ENCODE measurements at places on chromosomes 16 and 17.

DNA sequence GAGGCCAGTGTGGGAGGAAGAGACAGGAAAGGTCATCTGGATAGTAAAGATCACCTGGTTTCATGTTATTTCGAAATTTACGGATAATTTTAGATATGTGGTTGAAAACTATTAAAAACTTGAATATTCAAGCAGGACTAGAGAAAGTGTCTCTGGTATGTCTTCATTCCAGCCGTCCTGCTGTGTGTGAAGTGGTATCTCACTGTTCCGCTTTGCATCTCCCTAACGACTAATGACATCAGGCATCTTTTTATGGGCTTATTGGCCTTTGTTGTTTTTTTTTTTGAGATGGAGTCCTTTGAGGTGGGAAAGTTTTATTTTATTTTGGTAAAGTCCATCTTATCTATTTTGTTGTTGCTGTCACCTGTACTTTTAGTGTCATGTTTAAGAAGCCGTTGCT is 214.4 kb upstream of the CHMP6 start:
- DNase-seq, result no peak

DNA sequence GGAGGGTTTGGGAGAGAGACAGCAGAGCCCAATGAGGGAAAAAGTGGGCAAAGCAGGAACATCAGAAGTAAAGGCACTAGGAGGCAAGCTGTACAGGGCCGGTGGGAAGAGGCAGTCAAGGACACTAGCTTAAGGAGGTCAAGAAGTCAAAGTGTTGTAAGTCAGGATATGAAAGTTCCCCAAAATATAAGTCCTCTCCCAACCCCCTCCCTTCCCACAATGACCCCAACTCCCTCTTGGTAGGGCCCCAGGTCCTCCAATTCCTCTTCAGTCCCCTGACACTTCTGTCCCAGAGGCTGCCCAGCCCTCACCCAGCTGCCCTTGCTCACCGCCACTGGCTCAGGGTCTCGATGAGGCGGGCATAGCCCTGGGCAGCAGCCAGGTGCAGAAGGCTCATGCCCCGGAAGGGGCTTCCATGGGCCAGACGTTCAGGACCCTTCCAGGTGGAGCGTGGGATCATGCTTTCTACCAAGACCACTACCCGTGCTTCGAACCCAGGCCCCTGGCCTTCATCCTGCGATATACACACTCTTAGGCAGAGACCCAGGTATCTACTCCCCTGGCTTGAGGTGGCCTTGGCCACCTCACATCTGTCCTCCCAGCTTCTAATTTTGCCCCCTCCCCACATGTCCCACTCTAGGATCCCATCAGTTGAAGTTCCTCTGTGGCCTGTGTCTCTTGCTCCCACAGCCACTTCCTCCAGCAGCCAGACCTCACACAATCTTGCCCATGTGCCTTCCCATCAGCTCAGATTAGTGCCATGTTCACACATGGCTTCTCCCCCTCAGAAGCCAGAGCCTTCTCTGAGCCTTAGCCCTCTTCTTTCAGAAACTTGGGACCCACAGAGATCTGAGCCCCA is 5.9 kb upstream of the SPAG7 start:
- no peak for DNase-seq

DNA sequence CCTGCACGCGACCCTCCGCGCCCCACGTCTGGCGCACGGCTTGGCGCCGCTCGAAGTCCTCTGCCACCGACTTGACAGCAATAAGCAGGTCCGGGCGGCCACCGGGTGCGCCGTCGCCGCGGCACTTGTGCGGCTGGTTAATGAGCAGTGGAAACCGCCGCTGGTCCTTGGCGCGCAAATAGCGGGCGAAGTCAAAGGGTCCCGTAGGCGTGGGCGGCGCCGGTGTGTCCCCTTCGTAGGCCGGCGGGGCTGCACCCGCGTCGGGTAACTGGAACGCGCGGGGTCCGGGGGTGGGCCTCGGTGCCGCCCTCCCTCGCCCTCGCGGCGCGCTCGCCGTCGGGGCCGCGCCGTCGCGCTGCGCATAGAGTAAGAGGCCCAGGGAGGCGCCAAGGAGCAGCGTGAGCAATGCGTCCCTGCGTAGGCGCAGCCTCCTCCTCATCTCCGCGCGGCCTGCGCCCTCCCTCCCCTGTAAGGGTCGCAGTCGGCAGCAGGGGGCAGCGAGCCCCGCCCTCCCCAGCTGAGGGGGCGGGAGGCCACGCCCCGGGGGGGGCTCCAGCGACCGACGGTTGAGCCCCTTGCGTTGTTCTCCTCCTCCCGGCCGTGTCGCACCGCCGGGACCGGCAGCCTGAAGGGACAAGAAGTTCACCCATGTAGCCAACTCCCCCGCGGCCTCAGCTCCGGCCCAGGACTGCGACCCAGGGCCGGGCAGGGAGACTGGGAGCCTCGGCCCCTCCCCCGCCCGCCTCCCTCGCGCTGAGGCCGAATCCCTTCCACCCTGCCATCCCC is 558 bp downstream of the B3GNT9 start:
- DNase-seq, result no peak

DNA sequence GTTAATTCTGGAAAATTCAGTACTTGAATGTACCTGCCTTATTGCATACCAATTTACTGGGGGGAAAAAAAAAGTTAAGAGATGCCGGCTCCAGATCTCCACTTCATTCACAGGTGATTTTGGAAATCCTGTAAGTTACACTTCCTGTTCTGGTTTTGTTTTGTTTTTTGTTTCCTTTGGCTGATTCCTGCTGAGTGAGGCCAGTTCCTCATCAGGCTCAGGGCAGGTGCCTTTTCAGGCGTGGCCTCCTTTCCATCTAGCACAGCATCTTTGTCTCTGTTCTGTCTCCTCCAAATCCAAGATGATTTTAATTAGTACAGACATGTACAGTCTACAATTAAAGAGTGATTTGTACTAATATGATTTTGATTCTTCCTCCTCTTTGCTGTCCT is 19.2 kb downstream of the CYB561 start:
- DNase-seq, result no peak

GRCh38 chr17:76273445-76274111 is 8.4 kb downstream of the UBALD2 start:
- no peak for DNase-seq

GRCh38 chr16:26189536-26189935 is 497.8 kb downstream of the HS3ST4 start:
- no peak for DNase-seq

GRCh38 chr17:66551839-66552238 is 249.4 kb downstream of the PRKCA start:
- DNase-seq, result no peak

- peak; percentile 82 for DNase-seq
Observed at GRCh38 chr17:39200070-39200879, at the start of gene RPL19. TSS of gene RPL19 (plus strand) at chr17:39200283. CDS start at chr17:39200345, 62 bp downstream.

DNA sequence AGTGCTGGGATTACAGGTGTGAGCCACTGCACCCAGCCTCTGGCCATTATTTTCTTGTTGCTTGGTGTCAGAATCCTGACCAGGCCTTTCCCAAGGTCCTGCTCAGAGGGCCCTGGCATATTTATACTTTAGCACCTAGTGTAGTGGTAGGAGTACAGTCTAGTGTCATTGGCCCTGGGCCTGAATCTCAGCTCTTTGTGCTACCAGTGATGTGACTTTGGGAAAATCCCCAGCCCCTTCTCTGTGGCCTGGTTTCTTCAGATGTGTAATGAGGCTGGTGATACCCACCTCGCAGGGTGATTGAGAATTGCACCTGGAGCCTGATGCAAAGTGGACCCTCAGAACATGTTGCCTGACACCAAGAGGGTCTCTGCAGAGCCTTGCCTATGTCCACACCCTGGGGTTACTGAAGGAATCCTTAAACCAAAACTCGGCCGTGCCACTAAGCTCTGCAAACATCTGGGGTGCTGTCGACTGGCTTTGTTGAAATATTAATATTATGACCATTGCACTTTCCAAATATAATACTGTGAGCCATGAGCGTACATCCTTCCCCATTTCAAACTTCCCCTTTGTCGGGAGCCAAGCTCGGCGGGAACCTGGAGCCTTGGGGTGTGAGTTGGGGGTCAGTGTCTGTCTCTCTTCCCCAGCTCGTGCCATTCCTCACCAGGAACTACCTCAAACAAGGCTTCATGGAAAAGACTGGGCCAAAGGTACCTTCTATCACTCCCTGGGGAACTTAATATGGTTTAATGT is 18.0 kb upstream of the RNF135 start:
- no peak for DNase-seq

DNA sequence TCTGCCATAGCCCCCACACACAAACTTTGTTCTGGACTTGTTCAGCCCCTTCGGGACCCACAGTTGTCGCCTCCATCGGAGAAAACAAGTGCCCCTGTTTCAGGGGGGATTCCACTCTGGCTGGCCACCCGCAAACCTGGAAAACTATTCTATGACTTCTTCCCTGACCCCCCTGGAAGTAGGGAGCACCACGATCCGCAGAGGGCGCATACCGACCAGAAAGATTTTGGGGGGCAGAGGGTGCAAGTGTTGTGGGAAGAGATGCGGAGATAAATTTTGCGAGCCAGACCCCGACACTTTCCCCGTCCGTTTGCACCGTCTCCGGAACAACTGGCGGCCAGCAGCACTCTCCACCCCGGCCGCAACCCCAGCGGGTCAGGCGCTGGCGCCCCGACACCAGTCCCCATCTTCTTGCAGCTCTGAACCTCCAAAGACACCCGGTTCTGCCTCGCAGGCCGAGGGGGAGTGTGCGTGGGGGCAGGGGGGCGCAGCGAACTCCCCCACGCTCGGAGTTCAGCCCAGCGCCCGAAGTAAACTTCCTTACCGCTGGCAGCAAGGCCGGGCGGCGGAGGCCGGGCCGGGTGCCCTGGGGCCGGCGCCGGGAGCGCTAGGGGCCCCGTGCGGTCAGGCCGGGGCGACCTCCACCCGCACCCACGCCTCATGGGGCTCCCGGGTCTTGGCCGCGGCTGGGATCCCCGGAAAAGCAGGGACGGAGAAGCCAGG is 744 bp downstream of the SALL1 start:
- no peak for DNase-seq

GRCh38 chr17:14777291-14777690 is 476.4 kb downstream of the HS3ST3B1 start:
- DNase-seq, result no peak

- DNase-seq, result peak; percentile 61
Observed at GRCh38 chr17:39209317-39210092, 9.4 kb downstream of the RPL19 start.

DNA sequence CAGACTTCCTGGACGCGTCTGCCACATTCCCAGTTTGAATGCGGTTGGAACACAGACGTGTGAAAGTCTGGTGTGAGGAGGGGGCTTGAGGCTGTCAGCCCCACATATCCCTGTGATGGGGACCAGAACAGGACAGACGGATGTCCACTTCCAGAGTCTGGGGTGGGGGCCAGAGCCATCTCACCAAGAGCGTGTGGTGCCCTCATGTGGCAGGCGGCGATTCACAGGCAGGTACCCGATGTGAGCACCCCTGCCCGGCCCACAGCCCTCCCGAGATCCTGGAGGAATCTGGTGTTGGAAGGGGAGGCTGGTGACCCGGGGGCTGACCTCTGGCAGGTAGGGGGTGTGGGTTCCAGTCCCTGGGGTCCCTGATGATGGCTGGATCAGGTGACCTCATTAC is 51.5 kb downstream of the ENGASE start:
- DNase-seq, result no peak

DNA sequence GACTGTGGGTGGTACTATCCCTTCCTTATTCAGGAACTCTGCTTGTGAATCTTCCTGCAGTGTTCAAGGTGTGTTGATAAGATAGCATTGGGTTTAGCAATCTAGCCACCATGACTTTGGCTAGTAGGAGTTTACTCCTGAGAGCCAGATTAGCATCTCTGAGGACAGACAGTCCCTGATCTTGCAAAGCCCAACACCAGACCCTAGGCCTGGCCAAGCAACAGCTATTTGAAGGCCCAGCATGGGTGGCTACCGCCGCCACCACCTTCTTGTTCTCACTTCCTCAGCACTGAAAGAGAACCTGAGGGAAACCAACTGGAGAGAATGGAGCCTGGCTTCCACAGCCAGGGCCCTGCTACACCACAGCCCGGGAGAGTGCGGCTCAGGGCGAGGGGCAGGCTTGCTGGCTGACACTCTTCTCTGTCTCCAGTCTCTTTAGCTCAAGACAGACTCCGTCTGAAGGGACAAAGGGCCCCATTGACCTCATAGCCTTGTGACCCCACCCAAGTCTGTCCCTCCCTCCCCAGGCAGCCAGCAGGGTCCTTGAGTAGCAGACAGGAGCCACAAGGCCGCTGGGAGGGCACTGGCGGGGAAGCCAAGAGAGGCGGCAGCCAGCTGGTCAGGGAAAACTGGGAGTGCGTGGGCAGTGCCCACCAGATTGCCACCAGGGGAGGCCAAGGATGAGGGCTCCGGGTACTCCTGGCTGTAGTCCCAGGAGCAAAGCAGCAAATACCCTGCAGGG is 10.9 kb upstream of the ARHGAP23 start:
- no peak for DNase-seq

DNA sequence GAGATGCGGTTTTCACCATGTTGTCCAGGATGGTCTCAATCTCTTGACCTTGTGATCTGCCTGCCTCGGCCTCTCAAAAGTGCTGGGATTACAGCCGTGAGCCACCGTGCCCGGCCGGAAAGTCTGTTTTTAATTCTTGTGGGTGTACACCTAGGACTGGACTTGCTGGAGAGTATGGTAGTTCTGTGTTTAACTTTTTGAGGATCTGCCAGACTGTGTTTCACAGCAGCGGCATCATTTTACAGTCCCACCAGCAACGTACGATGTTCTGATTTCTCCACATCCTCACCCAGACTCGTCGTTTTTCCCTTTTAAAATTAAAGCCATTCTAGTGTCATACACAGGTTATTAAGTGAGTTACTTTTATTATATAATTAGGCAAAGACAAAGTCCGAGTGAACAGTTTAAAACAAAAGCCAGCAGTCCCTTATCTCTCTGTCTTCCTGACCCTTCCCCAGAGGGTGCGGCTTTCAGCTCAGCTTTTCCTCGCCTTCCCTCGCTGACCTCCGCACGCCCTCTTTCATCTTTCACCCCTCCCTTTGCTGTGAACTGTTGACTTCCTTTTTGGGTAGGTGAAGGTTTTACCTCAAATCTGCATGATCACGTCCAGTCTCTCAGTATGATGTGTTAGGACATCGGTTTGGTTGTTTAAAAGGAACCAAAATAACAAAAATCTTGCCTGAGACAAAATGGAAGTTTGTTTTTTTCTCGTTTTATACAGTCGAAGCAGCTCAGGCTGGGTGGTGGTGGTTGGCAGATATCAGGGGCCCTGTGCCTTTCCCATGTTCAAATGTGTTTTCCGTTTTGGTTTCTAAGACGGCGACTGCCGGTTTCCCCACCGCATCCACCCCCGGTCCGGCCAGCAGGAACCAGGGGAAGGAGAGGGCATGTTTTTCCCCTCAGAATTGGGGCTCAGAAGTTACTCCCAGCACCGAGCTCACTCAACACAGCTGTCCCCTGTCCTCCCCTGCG is 18.0 kb downstream of the FAM234A start:
- no peak for DNase-seq

DNA sequence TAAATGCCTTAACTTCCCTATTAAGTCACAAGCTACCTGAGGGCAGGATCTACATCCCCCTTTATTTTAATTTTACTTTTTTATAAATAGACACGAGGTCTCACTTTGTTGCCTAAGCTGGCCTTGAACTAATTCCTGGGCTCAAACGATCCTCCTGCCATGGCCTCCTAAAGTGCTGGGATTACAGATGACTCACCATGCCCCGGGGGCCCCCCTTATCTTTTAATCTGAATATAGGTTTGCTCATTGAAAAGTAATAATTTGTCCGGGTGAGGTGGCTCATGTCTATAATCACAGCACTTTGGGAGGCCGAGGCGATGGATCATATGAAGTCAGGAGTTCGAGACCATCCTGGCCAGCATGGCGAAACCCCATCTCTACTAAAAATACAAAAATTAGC is 14.2 kb downstream of the ETV4 start:
- no peak for DNase-seq

- DNase-seq, result no peak
Observed at GRCh38 chr17:70230850-70231640, 61.7 kb downstream of the KCNJ2 start.

GRCh38 chr17:7014995-7015958 is 2.9 kb downstream of the RNASEK start:
- peak; percentile 80 for DNase-seq

GRCh38 chr16:21092951-21093350 is 57.7 kb downstream of the DNAH3 start:
- no peak for DNase-seq

Measured in effector memory CD8-positive, alpha-beta T cell (primary cell).